Activated CD4-positive, alpha-beta T cell treated with anti-CD3 and anti-CD28 coated beads for 36 hours (primary cell): ENCODE measurements at places on chromosomes 1 and 21.
A peak's percentile ranks its signal among the peaks of the same experiment; 100 is the strongest.

DNA sequence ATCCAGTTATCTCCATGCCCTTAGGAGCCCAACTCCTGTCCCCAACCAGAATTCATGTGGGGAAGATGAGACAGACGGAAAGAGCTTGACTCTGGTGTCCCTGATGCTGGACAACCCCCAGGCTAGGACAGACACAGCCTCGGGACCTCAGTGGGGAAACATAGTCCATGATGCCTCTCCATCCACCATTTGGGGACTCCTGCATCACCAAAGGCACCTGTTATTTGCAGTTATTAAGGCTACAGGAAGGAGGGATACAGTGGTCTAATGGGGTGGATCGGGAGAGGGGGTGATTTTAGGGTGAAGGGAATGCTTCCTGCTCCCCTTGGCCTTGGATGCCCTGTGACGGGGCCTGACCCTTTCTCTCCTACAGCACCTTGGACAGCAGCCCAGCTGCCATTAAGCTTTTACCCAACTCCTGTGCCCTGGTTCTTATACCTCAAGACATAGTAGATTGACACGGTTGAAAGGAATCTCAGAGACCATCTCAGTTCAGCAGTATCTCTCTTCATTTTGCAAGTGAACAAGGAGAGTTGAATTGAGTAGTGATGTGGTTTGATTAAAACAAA, 111.6 kb downstream of the MATN1 start:
- peaks cover 6% of the 10 kb centered on the region for H3K27me3 ChIP-seq
- H3K27ac ChIP-seq = no peak overlapping the region
- H3K4me1 ChIP-seq = no peaks in the 10 kb centered on the region
- no peaks in the 10 kb centered on the region for H3K36me3 ChIP-seq

DNA sequence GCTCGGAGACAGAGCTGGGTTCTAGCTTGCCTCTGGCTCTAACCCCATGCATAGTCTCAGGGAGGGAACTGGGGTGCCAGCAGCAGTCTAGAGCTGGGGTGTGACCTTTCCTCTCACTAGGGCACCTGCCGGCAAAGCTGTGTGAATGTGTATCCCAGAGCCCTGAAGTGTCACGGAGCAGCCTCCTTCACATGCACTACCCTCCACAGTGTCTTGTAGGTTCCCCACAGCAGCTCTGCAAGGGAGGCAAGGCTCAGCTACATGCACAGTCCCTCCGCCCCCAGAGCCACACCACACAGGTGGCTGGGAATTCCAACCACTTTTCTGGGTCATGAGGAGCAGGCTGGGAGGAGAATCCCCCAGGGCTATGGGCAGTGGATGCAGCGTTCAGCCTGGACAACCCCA, 7.7 kb upstream of the HPCA start:
- H3K4me1 ChIP-seq = no peaks in the 10 kb centered on the region
- DNase-seq = no peak
- H3K27ac ChIP-seq = no peak overlapping the region
- peaks cover 28% of the 10 kb centered on the region for H3K27me3 ChIP-seq
- H3K36me3 ChIP-seq = no peaks in the 10 kb centered on the region

DNA sequence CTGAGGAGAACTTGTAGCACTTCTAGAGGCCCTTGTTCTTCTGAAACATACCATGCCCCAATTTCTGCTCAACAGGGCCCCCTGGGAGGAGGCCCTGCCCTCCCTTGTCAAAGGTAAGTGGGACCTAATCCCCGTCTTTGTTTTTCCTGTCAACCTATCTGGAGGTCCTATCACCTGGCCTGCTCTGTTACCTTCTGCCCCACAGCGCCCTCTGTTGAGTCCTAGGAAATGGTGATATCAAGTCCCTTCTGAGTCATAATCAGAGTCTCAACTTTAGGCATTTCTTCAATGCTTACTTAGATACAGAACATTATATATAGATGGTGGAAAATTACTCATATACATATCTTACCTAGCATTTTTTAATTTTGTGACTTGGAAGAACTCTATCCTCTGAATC, 28.2 kb upstream of the FCRL4 start:
- no peaks in the 10 kb centered on the region for H3K36me3 ChIP-seq
- peaks cover 15% of the 10 kb centered on the region for H3K27me3 ChIP-seq
- DNase-seq = peak; percentile 67
- H3K4me1 ChIP-seq = no peaks in the 10 kb centered on the region
- H3K4me3 ChIP-seq = no peak overlapping the region

DNA sequence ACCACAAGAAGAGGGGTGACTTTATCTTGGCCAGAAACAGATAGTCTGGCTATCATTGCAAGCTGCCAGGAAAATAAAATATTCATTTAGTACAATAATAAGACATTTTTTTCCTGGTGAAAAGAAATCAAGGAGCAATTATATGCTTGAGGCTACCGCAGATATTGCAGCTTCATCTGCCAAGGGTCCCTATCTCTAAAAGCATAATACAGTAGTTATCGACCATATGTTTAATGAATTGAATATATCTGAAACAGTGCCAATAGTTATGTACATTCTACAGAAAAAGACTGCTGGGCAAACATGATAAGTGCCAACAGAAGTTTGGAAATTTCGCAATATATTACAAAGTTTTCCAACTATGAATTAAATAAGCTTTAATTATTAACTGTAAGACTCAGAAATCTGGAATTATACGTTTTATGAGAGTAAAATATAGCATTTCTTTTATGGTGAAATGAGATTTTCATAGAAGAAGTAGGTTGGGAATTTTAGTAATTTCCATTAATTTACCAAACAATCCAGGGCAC, 561.1 kb upstream of the ZP4 start:
- no peak for DNase-seq
- no peaks in the 10 kb centered on the region for H3K27me3 ChIP-seq
- no peak overlapping the region for H3K27ac ChIP-seq
- H3K36me3 ChIP-seq = no peaks in the 10 kb centered on the region

- H3K4me3 ChIP-seq = peak overlapping the region; percentile 72
- H3K4me1 ChIP-seq = peaks cover 42% of the 10 kb centered on the region
- no peaks in the 10 kb centered on the region for H3K36me3 ChIP-seq
- H3K27ac ChIP-seq = peak overlapping the region; percentile 77
- peak; percentile 61 for DNase-seq
Measured at GRCh38 chr1:40315795-40316594, 1.1 kb downstream of the COL9A2 start.

DNA sequence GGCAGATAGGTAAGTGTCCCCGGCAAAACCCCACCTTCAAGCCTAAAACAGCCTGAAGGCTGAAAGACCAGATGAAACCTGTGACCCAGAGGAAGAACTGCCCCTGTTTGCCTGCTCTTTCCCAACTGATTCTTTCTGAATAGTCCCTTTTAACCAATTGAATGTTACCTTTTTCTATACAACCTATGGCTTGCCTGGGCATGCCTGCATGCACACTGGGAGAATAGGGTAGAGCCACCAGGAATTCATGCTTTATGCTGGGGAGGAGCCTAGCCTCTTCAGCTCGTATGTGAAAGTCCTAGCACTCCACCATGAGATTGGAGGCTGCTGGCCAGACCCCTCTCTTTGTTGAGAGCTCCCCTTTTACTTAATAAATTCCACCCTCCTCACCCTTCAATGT, 340.0 kb downstream of the PTBP2 start:
- no peaks in the 10 kb centered on the region for H3K4me1 ChIP-seq
- H3K4me3 ChIP-seq = no peak overlapping the region
- H3K27me3 ChIP-seq = no peaks in the 10 kb centered on the region

- H3K27ac ChIP-seq = no peak overlapping the region
- peaks cover 4% of the 10 kb centered on the region for H3K36me3 ChIP-seq
- H3K4me3 ChIP-seq = no peak overlapping the region
- no peak for DNase-seq
- no peaks in the 10 kb centered on the region for H3K27me3 ChIP-seq
- H3K4me1 ChIP-seq = peaks cover 29% of the 10 kb centered on the region
Measured at GRCh38 chr1:167755654-167756053, 33.9 kb downstream of the MPZL1 start.
